ENCODE measurements at places on chromosomes 11 and 22.

DNA sequence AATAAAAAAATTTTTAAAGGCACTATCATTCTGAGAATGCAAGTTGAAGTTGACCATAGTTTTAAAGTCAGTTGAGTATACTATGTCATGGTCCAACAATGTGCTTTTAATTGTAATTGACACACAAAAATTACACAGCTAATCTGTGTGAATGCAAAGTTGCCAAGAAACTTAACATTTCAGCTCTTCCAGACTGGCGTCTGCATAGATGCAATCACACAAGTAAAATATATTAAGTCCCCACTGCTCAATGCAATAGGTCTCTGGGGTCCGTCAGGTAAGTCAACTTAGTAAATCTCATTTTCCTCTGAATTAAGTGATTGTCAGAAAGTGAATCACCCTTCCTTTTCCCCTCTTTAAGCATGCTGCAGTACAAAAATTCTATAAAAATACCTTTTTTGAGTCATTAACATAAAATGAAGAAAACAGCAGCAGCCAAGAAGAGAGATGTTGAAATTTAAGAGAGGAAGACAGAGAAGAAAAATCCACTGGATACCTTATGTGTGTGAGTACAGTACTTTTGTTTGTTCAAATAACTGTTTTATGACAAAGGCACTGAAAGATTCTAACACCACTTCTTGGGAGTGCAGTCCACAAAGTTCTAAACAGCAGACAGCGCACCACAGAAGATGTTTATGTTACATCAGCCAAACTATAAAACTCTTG, 5.1 kb downstream of the FZD4 start:
- DNase-seq = no peak

GRCh38 chr22:29291215-29291614, 15.2 kb upstream of the GAS2L1 start:
- DNase-seq = no peak

DNA sequence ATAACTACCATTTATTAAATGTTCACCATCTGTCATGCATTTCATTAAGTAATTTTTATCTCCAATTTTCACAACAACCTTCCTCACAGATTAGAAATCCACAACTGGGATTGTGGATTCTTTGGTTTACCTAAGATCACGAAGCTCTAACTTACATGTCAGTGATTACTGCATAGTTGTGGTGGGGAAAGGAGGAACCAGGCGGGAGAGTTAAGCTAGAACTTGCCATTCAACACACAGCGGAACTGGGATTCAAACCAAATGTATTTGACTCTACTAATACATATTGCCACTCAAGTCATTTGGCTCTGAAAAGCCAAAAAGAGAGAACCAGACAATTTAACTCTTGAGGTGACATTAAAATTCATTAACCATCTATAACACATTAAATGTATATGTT, 10.4 kb upstream of the LAYN start:
- no peak for DNase-seq

- DNase-seq = no peak
These were observed 56.7 kb downstream of the CTSC start for GRCh38 chr11:88280673-88281316.

DNA sequence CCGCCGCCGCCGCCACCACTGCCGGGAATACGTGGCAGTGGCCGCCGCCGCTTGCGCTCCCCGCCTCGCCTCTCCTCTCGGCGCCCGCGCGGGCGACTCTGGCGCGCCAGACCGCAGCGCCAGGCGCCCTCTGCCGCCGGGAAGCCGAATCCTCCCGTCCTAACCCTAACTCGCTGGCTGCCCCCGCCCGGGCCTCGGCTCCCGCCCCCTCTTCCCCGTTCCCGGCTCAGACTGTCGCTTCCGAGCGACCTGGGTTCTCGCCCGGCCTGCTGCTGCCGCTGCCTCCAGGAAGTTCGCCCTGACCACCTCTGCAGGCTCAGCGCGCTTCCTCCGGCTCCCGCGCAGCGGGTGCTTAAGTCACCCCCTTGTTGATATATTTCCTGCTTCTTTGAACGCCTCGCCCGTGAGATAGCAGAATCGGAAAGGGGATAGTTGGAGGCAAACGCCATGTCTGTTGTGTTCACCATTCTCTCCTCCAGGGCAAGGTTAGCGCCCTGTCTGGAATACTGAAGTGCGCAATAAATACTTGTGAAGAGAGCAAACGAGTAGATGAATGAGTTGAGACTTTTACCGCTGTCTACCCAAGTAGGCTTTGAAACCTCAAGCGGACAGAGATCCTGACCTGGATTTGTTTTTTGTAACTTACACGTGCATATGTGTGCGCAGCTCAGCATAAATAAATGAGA, at the start of gene SMCO4:
Gene SMCO4, minus strand, starts transcription at position 100 of the 686 bp plus-strand sequence. CDS start 64,202 bp downstream, outside the sequence.
- DNase-seq = peak; percentile 97

GRCh38 chr11:96106645-96107044, 182.7 kb upstream of the MTMR2 start:
- DNase-seq = no peak

DNA sequence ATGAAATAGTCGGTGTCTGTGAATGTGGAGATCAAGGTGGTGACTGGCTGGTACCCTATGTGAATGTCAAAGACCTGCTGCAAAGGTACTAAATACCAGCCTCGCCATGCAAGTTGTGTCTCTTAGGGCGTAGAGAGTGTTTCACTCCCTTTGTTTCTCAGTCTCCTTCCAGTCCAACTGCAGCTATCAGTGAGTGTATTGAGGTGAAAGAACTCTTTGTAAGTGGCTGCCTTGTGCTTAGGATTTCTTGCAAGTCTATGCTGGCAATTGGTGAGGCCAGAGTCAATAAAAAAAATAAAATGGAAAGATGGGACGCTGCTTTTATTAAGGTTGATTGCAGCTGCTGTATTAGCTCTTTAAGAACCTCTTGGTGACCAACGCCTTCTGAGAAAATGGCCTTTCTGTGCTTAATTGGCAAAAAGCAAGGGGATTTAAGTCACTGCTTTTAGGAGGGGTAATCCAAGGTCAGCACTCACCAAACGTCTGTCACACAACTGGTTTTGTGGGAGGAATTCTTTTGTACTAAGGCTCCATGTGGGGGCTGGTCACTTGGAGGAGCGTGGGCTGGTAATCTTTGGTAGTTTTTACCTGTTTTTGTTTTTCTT, 95.1 kb downstream of the PARVA start:
- DNase-seq = no peak

- no peak for DNase-seq
These were observed 63.3 kb downstream of the TRIM44 start for GRCh38 chr11:35725885-35726284.

DNA sequence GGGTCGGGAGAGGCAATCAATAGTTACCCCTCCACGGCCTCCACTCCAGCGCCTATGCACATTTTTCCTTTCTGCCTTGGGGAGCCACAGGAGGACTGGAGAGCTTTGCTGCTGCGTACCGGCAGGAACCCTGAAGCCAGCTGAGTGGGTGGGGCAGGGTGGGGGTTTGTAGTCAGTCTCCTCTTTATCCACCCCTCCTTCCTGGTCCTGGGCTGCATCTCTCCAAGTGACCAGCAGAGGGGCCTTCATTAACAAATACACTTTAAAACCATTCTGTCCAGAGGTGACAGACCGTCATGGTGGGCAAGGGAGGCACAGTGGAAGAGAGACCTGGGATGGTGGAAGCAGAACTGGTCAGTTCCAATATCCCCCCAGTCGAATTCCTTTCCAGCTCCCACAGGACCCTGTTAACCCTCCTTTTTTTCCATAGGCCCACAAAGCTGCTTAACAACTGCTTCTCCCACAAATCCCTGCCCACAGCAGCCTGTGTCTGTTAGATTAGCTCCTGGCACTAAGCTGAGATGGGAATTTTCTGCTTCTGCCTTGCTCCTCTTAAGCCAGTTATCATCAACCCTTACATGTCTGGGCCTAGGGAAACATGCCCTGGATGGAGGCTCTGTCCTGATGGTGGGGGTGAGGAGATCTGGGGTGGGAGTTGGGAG, 3.9 kb upstream of the ABCG4 start:
- DNase-seq = peak; percentile 93

DNA sequence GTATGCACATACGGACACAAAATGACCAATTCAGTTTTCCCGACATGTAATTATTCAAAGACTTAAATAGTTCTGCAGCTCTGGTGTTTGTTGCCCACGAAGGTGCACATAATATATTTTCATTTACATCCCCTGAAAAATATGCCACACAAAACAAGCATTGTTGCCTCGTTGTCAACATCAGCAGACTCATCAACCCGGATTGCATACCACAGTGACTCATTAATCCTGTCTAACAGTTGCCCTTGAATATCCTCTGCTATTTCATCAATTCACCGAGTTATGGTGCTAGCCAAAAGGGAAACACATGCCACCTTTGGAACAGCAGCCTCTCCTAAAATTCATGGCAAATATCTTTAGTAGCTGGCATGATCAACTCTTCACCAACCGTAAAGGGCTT, 582.2 kb downstream of the LRRC4C start:
- DNase-seq = no peak

DNA sequence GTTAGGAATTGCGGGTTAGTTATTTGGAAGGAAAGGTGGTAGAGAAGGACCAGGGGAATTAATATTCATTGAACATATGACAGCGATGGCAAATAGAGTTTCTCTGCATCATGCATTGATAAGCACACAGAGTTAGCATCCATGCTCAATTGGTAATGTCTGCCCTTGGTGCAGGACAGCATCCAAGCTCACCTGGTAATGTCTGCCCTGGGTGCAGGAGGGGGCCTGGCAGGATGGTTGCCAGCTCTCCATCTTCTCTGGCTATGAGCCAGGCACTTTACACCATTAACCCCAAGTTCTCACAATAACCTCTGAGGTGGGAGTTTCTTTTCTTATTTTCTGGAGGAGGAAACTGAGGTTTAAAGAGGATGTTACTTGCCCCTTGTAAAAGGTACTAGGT, 50.4 kb upstream of the RBFOX2 start:
- DNase-seq = no peak

- DNase-seq = no peak
These were observed 4.8 kb downstream of the ANKK1 start for GRCh38 chr11:113392236-113392921.

GRCh38 chr11:130180896-130181294, 21.3 kb downstream of the ST14 start:
- no peak for DNase-seq

GRCh38 chr22:39352306-39352891, 2.6 kb downstream of the SYNGR1 start:
- no peak for DNase-seq

- peak; percentile 35 for DNase-seq
These were observed 25.4 kb downstream of the PDGFB start for GRCh38 chr22:39219071-39220039.
